NCI-H82 (cell line): ENCODE measurements at places on chromosomes 6 and 20.

DNA sequence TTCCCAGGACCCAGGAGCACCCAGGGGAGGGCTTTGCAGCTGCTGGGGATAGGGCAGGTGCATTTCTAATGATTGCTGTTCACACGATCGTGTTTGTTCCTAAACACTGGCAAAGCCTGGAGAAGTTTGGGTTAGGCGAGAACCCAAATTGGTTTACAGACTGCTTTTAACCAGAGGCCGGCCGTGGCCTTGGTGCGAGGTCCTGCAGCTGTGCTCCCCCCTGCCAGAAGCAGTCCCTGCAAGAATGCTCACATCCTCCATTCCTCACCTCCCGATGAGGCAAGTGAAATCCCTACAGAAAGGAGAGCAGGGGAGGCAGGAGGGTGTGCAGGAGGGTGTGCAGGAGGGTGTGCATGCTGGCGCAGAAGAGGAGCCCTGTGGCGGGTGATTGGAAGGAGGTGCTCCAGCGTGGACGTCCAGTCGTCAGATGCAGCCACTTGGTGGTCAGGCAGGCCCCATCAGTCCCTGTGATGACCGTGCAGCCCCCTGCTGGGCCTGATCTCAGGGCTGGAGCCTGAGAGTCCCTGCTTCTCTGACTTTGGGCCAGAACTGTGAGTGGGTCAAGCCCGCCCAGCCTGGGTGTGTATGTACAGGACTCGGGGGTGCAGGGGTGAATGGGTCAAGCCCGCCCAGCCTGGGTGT is 55.7 kb upstream of the FRMD1 start:
- DNase-seq, result no peak

GRCh38 chr6:63440594-63440993 is 120.8 kb upstream of the LGSN start:
- no peak for DNase-seq

DNA sequence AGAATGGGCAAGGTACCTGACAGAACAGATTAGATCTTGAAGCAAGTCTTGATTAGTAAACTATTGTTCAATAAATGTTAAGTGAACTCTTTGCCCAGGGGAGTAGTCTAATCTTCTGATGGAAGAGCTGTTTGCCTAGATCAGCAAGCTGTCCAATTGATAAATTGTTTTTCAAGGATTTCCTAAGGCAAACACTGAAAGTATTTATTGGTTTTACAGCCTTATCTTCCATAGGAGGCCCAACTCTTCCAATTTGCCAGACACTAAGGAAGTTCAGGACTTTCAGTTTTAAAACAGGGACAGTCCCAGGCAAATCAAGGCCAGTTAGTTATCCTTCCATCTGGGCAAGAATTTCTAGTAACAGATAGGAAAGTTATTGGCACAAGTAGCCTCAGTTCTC is 1.8 kb upstream of the C6orf163 start:
- DNase-seq, result peak; percentile 45

DNA sequence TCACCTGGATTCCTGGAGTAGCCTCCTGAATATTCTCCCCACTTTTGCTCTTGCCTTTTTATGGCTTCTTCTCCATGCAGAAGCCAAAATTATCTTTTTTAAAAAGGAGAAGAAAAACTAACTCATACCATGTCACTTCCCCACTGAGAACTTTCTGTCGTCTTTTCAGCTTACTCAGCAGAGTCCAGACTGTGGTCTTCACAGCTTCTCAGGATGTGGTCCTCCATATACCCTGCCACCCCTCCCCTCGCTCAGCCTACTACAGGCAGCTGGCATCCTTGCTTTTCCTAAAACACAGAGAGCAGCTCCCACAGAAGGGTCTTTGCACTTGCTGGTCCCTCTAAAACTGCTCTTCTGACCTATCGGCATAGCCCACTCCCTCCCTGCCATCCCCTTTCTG is 89.4 kb upstream of the ISM1 start:
- DNase-seq, result no peak

- no peak for DNase-seq
These were observed 35.8 kb downstream of the GRIK2 start for GRCh38 chr6:101429270-101429669.

DNA sequence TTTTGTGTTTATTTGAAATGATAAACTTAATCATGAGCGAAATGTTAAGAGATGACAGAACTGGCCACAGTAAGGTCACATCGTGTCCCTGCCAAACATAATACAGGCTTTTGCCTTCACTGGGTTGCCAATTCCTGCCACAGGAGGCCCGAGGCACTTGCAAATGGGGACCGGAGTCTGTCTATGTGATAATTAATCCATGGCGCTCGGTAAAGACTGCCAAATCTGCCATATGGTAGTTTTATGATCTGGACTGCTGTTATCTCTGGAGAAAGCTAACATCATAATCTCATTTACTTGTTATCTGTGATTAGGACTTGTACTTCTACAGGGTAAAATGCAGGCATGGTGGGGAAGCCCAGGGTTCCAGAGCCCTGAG is 170.5 kb upstream of the TSHZ2 start:
- peak; percentile 93 for DNase-seq

GRCh38 chr6:162684961-162685360 is 42.6 kb downstream of the PRKN start:
- DNase-seq, result no peak

GRCh38 chr6:70666706-70667105 is 977 bp upstream of the SMAP1 start:
- DNase-seq, result no peak

DNA sequence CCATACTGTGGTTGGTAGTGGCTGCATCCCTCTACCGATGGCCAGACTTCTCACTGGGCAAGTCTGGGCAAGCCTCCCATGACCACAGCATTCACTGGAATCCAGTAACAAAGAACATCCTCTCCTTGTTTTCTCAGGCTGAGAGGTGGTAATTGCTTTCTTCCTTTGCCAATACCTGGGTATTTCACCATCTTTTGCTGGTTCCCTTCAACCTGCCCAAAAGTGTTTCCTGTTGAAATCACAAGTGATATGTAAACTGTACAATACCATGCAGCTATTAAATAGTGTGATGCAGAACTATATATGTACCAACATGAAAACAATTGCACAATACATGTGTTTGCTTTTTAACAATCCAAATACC is at the start of gene PTCHD4:
PTCHD4 (minus strand) TSS at position 55 of the 364 bp plus-strand sequence. CDS start 42,240 bp downstream, outside the sequence.
- DNase-seq, result no peak

- DNase-seq, result no peak
These were observed 69.6 kb upstream of the SMIM28 start for GRCh38 chr6:138307816-138308730.

DNA sequence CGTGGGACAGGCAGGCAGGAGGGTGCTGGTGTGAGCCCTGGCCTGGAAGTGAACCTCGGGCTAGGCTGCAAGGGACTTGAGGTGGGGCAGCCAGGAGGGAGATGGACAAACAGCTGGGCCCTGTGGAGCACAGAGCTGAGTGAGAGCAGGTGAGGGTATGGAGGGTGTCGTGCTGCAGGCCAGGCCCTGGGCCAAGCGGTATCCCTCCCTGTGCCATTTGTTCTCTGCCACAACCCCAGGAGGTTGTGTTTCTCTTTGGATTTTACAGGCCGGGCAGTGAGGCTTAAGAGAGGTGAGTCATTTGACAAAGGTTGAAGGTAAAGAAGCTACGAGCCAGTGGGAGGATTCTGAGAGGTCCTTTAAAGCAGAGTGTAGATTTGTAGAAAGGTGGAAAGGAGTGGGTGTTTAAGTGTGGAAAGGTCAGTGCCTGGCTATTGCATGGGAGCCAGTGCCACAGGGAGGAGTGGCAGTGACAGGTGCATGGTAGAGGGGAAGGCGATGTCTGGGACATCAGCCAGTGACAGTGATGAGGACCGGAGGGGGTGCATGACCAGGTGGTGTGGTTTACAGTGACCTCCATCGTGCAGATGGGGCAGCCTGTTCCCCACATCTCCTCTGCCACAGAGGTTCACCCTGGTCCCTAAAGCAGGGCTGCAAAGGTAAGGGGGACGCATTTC is 39.8 kb downstream of the GMPR start:
- no peak for DNase-seq

GRCh38 chr6:81169166-81169565 is 583.3 kb downstream of the TENT5A start:
- no peak for DNase-seq

- peak; percentile 70 for DNase-seq
These were observed 3.4 kb upstream of the TUBB2B start for GRCh38 chr6:3230900-3231246.

DNA sequence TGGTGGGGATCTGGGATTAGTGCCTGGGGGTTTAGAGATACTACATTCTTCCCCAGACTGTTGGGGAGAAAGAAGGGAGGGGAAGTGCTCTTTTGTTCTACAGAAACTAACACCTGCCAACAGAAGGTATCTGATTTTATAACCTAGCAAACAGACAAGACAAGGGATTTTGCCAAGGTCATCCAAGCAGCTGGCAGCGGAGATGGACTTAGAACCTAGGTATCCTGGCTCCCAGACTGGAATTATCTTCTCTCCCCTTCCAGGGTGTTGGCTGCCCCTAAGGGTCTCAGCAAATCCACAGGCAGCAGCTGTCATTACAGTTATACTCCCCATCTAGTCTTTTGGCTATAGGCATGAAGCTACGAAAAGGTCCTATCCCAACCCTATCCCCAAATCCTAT is 8.4 kb downstream of the SDC4 start:
- DNase-seq, result no peak

DNA sequence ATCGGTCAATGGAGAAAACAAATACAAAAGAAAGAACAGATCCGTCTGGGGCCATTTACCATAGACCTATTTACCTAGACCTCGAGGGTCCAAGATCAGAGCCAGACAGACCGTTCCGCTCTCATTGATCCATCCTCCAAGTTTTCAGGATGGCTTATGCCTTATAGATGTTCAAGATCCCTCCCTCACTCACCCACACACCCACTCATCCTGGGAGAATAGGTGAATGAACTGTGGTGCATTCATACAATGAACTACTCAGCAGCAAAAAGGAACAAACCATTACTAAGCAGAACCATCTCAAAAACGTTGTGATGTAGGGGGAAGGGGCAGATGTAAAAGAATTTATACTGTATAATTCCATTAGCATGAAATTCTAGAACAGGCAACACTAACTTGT is 125.1 kb upstream of the RREB1 start:
- DNase-seq, result no peak

DNA sequence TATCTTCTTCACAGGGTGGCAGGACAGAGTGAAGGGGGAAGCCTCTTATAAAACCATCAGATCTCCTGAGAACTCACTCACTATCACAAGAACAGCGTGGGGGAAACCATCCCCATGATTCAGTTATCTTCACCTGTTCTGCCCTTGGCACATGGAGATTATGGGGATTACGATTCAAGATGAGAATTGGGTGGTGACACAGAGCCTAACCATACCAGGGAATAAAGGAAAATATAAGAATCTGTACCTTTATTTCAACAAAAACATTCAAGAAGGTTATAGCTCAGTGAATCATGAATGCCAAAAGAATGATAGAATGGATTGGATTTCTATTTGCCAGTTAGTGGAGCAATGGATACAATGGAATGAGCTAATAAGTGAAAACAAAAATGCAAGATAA is 214.4 kb downstream of the PTPRK start:
- DNase-seq, result no peak

DNA sequence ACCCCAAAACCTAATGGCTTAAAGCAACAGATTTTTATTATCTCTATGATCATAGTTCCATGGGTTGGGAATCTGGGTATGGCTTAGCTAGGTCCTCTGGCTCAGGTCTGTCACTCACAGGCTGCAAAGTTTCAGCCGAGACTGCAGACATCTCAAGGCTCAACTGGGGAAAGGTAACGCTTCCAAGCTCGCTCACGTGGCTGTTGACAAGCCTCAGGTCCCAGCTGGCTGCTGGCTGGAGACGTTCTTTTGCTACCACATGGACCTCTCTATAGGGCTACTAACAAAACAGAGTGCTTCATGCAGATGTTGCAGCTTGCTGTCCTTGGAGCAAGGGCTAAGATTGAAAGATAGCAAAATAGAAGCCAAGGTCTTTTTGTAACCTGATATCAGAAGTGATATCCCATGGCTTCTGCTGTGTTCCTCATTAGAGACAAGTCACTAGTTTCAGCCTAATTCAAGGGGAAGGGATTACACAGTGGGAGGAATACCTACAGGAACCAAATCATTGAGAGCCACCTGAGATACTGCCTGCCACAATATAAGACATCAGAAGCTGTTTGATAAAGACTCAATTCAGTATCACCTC is 6.6 kb downstream of the HTR1E start:
- DNase-seq, result no peak

- peak; percentile 76 for DNase-seq
These were observed 10.7 kb downstream of the PKIB start for GRCh38 chr6:122620902-122621301.

DNA sequence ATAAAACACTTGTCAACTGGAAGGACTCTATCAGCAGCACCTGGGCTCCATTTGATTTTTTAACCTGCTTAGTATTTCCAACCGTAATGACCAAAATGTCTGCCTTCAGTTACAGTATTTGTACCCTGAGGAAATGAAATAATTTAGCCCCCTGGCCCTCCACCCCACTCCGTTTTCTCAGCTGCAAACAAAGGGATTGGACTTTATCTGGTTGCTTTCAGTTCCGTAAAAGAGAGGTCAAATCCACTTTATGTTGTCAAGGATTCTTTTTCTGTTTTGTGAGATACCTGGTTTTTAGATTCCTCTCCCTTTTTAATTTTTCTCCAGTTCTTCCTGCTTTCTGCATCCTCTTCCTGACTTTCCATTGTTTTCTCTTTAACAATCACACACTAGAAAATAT is 64.4 kb upstream of the BMP2 start:
- no peak for DNase-seq

- DNase-seq, result no peak
These were observed 122.2 kb upstream of the FAM184A start for GRCh38 chr6:119200512-119201175.

DNA sequence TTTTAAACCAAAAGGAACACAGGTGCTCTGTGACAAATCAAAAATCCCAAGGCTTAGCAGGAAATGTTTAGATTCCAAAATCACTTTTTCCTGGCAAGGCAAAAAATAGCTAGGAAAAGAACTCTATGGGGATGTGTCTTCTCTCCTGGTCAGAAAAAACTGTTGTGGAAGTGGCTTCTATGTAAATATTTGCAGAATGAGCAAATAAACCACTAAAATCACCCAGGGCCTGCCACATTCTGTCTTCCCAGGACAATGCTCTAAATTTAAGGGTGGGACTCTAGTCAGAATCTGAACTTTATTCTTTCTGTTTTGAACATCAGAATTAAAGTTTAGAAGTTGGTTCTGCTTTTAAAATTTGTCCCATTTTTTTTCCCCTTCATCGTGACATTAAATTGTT is 29.3 kb downstream of the GCM1 start:
- no peak for DNase-seq

- DNase-seq, result peak; percentile 91
These were observed 678.8 kb upstream of the MARCKS start for GRCh38 chr6:113178349-113178748.

GRCh38 chr20:18057101-18057993 is at the start of gene OVOL2:
Gene OVOL2 (minus strand): TSS chr20:18057916. CDS start chr20:18057634, 282 bp downstream.
- DNase-seq, result no peak

- DNase-seq, result peak; percentile 27
These were observed 2.4 kb upstream of the GCLC start for GRCh38 chr6:53547166-53547810.
